ENCODE measurements at places on chromosomes 1 and 21. TPM values are rescaled to one million over a fixed set of nuclear protein-coding genes. Genes with fewer than 3 reads are reported as not detected.

The PLPPR4 gene
- total RNA-seq, result 6.4 TPM

The S100A7 gene
- not detected for total RNA-seq

GRCh38 chr1:41900603-41901444 lies 17.9 kb downstream of the HIVEP3 start:
- no peaks in the 10 kb centered on the region for H3K36me3 ChIP-seq
- peak; percentile 59 for DNase-seq
- H3K27me3 ChIP-seq, result no peaks in the 10 kb centered on the region

- H3K4me1 ChIP-seq, result no peaks in the 10 kb centered on the region
- H3K27me3 ChIP-seq, result no peaks in the 10 kb centered on the region
- H3K36me3 ChIP-seq, result no peaks in the 10 kb centered on the region
- no peak overlapping the region for H3K27ac ChIP-seq
These were observed 518.9 kb upstream of the NR5A2 start for GRCh38 chr1:199508653-199509052.

- no peak overlapping the region for H3K27ac ChIP-seq
- no peaks in the 10 kb centered on the region for H3K27me3 ChIP-seq
- H3K36me3 ChIP-seq, result no peaks in the 10 kb centered on the region
These were observed 11.8 kb upstream of the MMEL1 start for GRCh38 chr1:2644591-2645101.
